ENCODE measurements at places on chromosomes 4 and X.

DNA sequence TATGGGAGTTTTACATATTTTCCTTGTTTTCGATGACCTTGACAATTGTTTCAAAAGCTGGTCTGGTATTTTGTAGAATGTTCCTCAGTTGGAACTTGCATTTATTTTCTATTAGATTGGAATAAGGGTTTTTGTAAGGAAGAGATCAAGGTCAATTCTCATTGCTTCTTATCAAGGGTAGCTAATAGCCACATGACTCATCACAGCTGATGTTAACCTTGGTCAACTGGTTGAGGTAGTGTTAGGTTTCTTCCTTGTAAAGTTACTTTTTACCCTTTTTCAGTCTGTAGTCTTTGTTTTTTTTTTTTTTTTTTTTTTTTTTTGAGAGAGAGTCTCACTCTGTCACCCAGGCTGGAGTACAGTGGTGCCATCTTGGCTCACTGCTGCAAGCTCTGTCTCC is 257.2 kb downstream of the SNCA start:
- DNase-seq, result no peak

DNA sequence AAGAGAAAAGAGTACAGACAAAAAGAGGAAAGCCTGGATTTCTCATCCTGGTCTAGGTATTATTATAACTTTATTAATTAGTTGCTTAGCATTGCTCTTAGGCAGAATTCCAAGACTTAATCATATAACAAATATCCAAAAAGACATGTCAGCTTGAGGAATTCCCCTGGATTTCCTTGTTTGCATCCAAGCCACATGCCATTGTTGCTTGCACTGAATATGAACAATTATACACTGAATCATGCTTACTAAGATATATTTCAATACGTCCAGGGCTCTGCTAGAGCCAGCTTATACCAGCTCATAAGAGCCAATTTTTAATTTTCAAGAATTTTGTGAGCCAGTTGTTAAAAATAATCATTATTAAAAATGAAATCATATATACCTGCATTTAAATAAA is 5.5 kb upstream of the TLR10 start:
- DNase-seq, result no peak

DNA sequence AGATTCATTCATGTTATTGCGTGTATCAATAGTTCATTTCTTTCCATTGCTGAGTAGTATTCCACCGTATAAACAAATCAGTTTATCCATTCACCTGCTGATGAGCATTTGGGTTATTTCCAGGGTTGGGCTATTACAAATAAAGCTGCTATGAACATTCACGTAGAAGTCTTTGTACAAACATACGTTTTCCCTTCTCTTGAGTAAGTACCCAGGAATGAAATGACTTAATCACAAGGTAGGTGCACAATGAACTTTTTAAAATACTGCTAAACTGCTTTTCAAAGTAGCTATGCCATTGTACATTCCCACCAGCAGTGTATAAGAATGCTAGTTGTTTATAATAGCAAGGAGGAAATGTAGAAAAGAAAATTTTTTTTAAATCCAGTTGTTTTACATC is 35.9 kb downstream of the SYTL4 start:
- no peak for DNase-seq

- DNase-seq, result no peak
Observed at GRCh38 chrX:41733939-41734338, 10.0 kb downstream of the GPR82 start.

DNA sequence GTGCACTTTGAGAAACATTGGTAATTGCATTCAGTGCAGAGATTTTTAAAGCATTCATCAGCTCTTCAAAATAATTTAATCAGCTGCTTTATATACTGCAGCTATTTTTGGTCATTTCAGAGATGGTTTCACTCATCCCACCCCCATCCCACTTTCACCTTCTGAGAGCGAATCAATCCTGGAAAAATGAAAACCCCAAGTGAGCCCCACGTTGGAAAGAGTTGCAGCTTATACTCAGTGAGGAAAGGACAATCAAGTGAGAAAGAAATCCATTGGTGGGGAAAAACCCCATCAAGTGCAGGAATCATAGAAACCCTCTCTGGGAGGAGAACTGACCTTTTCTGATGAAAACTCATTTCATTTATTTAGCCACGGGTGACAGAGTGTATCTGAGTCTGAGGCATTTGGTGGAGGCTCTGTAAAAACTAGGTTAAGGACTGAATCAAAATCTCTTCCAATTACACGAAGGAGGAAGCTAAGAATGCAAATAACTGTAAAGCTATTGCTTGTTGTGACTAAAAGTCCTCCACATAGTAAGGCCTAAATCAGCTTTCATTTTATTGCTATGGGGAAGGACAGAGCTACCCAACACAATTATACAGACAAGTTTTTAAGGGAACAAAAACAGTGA is 240.4 kb upstream of the PGRMC2 start:
- no peak for DNase-seq

GRCh38 chr4:87066403-87067123 is 131.8 kb downstream of the AFF1 start:
- DNase-seq, result no peak

DNA sequence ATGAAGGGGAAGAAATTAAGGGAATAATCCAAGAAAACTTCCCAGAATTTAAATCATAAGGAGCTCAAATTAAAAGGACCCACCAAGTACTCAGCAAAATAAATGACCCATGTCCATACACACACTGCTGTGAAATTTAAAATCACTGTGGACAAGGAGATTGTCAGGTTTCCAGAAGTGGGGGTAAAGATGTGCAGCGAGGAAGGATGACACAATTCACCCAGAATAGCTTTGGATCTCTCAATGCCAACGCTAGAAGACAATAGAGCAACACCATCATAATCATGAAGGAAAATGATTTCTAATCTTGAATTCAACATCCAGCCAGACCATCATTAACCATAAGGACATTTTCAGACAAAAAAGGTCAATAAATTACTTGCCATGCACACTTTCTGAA is 65.7 kb downstream of the CASK start:
- DNase-seq, result no peak

- DNase-seq, result no peak
Observed at GRCh38 chr4:113820108-113820507, 58.6 kb upstream of the CAMK2D start.

Measured in NCI-H2171 (cell line).